IMR-90 (cell line): ENCODE measurements at places on chromosomes 1 and 21.

DNA sequence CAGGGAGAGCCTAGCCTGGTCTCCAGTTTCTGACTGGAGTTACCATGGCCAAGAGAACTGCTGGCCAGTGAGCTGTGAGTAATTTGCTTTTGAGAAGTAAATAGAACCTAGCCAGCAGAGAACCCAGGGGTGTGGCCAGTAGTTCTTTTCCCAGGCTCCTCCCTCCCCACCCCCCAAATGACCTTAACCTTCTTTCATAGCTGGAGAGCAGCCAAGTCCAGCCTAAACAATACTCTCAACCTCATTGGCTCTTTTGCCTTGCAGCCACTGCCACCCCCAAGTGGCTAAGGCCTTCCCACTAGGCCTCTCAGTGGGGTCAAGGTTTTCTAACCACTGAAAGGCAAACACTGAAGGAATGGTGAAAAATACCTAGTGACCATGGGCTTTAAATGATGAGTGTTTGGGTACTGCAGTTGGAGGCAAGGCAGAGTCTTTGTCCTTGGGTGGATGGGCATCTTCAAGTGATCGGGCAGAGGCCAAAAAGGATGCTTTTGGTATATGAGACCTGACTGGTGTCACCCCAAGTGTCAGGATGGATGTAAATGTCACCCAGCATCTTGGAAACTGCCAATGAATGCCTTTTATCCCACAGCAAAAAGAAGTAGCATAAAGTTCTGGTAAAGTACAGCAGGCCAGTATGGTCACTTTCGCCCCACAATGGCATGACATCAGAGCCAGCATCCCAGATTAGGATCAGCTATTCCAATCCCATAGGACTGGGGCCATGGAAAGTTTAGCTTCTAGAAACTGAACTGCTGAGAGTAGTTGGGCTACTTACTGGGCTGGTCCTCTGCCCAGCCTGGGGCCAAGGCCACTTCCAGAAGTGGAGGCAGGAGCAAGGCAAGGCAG, 3.5 kb upstream of the PIGV start:
- peak; percentile 80 for DNase-seq

- no peak for DNase-seq
These were observed 5.8 kb downstream of the CLEC20A start for GRCh38 chr1:178490967-178491366.

- peak; percentile 69 for DNase-seq
These were observed 54.0 kb downstream of the ALG14 start for GRCh38 chr1:95018602-95019369.

DNA sequence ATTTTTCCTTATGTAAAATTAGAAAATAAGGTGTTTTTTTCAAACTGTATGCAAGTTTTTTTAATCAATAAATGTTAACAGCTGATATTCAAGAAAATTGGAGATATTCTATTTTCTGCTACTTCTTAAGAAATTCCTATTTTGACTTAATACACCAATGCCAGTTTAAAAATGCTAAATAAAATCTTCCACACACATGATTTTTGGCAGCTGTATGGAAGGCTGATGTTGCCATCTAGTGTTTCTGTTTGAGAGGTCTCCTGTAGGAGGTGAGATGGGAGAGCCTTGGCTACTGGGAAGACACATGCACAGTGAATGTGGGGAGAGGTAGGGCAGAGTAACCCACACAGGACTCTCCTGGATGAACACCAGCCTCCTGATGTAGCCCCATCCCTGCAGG, 29.2 kb upstream of the OR2B11 start:
- DNase-seq = peak; percentile 34

DNA sequence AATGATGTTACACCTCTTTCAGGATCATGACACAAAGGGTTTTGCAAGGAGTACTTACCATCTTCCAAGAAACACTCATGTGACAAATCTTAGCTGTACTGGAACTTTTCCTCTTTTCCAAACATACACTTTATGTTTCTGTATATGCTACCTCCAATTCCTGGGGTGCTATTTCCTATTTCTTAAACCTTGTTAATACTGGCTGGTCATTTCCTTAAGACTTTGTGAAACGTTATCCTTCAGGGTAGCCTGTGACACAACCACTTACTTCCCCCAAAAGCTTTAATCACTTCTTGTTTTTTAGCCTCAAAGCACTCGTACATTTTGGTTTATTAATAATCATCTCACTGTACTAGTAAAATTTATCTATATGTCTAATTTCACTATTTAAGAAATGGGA, 39.4 kb downstream of the OR10Z1 start:
- no peak for DNase-seq

DNA sequence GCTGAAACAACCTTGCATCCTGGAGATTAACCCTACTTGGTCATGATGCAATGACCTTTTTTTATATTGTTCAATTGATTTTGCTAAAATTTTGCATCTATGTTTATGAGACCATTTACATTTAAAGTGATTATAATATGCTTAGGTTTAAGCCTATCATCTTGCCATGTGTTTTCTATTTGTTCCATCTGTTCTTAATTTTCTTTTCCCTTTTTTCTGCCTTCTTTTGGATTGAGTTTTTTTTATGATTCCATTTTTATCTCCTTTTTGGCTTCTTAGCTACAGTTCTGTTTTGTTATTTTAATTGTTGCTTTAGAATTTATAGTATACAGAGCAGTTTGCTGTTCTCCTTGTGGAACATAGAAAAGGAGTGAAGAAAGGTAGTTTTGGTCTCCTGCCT, 385.1 kb upstream of the USP24 start:
- DNase-seq = no peak

GRCh38 chr21:34197561-34197960, 124.2 kb downstream of the MRPS6 start:
- no peak for DNase-seq

GRCh38 chr1:162003830-162004215, 19.8 kb downstream of the OLFML2B start:
- peak; percentile 83 for DNase-seq

DNA sequence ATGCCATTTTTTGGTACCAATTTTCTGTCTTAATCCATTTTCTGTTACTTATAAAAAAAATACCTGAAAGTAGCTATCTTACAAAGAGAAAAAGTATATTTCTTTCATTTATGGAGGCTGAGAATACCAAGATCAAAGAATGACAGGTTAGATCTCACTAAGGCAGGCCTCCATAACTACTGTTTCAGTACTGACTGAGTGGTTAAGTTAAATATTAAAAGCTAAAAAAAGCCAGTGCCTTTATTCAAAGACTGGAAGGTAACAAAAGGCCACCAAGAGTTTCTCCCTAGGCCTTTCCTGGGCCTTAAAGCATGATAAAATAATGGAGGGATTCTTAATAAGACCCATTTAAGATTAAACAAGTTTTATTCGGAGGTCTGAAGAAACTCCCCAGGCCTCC, 687.7 kb upstream of the ADGRL4 start:
- no peak for DNase-seq

GRCh38 chr1:216945538-216946080, 222.4 kb upstream of the ESRRG start:
- no peak for DNase-seq

GRCh38 chr1:230270559-230271281, 155.4 kb downstream of the PGBD5 start:
- DNase-seq = peak; percentile 7

- no peak for DNase-seq
These were observed 186.7 kb upstream of the NFIA start for GRCh38 chr1:60895701-60896100.

DNA sequence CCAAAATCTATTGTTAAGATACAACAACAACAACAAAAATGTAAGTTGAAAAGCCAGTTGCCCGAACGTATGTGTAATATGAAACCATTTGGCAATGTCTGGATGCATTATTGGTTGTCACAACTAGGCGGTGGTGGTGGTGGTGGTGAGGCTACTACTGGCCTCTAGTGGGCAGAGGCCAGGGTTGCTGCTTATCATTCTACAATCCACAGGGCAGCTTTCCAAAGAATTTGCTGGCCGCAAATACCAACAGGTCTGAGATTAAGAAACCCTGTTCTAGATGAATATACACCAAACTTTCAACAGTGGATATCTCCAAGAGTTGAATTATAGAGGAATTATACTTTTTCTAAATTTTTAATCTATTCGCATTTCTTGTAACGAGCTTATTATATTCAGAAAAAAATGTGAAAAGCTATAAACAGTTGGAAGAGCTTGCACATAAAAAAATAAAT, 26.8 kb upstream of the ZNF697 start:
- peak; percentile 11 for DNase-seq

- no peak for DNase-seq
These were observed 70.6 kb downstream of the DDX20 start for GRCh38 chr1:111826278-111826677.

DNA sequence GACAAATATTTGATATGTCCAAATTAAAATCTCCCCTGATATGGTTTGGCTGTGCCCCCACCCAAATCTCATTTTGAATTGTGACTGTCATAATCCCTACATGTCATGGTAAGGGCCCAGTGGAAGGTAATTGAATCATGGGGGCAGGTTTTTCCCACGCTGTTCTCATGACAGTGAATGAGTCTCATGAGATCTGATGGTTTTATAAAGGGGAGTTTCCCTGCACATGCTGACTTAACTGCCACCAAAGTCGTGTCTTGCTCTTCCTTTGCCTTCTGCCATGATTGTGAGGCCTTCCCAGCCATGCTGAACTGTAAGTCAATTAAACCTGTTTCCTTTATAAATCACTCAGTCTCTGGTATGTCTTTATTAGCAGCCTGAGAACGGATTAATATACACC, 207.0 kb downstream of the BARHL2 start:
- DNase-seq = no peak

DNA sequence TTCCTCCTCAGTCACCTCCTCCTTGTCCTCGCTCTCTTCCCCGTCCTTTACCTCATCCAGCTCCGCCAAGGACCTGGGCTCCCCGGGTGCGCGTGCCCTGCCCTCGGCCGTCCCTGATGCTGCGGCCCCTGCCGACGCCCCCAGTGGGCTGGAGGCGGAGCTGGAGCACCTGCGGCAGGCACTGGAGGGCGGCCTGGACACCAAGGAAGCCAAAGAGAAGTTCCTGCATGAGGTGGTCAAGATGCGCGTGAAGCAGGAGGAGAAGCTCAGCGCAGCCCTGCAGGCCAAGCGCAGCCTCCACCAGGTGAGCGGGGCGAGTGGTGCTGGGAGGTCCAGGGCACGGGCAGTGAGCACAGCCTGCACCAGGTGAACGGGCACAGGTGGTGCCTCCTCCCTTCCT, 76.2 kb downstream of the SKI start:
- no peak for DNase-seq

DNA sequence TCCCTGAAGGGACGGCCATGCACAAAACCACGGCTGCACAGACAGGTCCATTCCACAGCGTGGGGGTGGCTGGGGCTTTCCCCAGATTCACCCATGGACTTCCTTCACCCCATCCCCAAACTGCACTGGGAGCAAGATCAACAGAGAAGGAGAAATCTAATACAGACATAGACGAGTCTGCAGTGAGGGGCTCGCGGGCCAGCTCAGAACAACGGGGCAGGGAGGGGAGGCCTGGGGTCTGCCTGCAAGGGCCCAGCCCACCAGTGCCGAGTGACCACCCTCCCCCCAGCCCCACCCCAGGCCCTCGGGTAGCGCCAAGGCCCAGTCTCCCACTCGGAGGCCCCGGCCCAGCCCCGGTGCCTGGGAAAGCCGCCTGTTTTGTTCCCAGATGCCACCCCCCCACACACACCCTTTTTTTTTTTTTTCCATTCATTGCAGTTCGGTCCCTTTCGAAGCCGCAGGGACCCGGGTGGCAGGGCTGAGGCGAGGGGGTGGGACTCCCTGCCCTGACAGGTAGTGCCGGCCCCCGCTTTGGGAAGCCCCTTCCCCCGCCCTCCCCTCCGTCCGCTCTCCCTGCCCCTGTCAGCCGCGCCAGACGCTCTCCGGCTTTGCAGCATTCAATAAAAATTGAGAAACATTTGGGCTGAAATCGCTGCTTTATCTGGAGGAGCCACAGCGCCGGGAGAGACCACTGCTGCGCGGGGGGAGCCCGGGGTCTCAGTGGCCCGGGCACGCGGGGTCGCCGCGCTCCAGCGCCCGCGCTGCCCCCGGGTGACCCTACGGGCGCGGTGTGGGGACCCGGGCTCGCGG, 543 bp upstream of the EPHB2 start:
- peak; percentile 64 for DNase-seq

DNA sequence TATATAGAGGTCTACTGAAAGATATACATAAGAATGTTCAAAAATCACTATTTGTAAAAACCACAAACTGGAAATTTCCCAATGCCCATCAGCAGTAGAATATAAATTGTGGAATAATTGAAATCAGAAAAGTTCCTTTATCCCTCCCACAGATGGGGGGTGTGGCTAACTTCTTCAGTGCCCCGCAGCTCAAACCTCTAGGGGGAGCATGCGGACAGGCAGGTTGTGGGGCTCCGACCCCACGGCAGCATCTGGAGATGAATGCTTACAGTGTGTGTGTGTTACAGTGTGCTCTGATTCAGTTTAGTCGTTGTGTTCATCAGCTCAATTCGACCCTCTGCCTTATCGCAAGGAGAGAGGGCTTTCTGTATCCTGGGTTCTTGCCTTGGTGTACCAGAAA, 262.1 kb upstream of the LRRC7 start:
- no peak for DNase-seq

- DNase-seq = no peak
These were observed 92.7 kb downstream of the ESRRG start for GRCh38 chr1:216630532-216630931.

DNA sequence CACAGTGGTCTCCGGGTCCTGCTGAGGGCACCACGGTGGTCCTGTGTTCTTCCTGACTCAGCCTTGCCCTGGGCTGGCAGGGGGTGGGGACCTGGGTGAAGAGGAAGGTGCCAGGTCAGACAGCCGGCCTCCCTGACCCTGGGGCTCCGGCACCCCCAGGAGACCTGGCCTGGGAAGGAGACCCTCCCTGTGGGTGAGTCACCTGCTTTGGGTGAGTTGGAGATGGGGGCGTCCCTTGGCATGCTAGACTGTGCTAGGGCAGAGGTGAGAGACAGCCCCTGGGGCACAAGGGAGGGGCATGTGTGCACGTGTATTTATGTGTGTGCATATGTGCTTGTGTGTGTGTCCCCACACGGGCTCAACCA, 23.4 kb downstream of the SPSB1 start:
- DNase-seq = no peak

DNA sequence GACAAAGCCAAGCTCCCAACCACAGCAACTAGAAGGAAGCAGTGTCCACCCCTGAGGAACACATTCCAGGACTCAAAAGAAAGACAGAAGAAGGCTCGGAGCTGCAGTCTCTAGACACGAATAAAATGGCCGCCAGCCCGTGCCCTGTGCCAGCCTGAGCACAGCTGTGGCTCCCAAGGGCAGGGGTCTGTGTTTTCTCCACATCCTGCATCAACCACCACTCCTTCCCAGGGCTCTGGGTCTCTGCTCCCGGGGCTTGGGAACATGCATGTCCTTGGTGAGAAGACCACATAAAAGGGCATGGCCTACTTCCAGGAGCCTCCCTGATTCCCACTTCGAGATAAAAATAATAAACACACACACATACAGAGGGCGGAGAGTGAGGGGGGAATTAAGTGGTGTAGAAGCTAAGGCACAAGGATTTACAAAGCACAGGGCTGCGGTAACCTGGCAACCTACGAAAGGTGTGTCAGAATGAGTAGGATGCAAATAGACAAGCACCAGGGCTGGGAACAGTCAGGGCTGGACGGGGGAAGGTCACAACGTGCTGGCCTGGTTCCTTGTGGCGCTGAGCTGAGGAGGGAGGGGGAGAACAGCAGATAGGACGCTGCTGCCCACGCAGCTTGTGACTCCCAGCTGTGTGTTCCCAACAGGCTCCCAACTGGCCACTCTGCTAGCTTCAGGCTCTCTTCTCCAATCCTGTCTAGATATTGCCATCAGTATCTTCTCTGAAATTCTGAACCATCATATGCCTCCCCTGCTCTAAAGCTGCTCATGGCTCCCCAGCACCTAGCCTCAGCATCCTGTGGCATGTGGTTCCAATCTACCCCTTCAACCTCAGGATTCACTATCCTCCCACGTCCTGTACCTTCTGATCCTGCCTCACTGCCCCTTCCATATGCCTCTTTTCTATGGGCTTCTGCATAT, 72.5 kb downstream of the CD34 start:
- no peak for DNase-seq
